ENCODE measurements at places on chromosomes 2 and 18.

- DNase-seq = no peak
Observed at GRCh38 chr18:59851784-59852399, 47.9 kb upstream of the PMAIP1 start.

DNA sequence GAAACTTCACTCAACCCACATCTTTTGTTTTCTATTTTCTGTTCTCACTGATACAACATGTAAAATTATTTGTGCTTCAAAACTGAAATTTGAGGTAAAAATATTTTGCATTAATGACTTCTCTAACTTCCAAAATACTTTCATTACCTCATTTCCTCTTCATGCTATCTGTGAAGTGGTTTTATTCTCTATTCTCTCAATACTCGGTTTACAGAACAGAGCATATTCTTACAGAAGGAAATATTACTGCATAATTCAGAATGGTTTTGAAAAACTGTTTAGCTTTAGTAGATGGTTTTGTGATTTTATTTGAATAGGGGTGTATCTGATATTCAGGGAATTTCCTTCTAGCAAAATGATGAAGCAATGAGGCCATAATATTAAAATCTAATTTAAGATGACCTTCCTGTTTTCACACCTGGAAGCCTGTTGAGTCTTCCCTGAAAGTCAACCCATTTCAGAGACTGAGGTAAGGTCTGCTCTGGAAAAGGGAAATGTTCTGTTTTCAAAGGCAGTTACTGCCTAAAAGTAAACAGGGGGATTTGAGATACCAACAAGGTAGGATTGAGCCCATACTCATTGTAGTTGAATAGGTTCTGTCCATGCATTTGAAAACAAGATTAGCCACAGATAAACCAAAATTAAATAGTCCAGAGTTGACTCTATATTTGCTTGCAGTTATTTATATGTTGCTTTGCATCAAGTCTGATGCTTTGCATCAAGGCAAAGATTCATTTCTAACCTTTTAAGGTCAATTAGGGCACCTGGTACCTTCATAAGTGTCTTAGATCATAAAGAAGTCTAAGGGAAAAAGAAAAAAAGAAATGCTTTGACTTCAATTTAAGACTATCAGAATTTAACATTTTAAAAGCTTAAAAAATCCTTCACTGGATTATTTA is 50.8 kb upstream of the PEX13 start:
- DNase-seq = no peak

GRCh38 chr2:181185948-181186347 is 205.5 kb downstream of the UBE2E3 start:
- no peak for DNase-seq

DNA sequence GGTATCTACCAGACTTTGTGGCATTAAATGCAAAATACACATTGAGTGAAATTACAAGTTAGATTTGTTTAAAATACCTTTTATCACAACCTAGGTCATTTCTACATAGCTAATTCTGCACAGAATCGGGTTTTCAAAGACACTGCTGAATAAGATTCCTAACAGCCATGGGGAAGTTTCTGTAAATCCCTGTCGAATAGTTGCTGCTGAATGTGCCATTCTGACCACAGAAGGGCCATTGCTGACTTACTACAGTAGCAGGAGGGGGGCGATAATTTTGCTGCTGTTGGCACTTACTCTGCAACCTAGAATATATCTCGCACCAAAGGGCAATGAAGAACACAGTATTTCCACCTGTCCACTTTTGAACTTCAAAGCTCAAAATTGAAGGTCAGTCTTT is 232.8 kb downstream of the TCF4 start:
- DNase-seq = no peak

GRCh38 chr2:61775956-61776570 is 77.8 kb downstream of the FAM161A start:
- no peak for DNase-seq

DNA sequence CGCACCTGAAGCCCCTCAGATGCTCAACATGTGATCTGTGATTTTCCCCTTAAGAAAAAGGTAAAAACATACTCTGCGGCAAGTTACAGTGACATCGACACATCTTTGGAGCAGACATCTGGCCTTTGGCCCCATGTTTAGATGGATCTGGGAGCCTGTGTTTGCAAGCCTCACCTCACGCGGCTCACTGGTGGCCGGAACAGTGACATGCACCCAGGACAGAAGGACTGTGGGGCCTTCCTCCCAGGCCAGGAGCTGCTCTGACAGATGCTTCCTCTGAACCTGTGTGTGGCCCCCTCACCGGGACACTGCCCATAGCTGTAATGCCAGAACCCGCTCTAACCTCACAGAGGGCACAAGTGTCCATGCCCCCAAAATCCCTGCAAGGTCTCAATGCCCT is 13.1 kb downstream of the PASK start:
- DNase-seq = no peak

- no peak for DNase-seq
Observed at GRCh38 chr2:185472574-185472973, 266.0 kb upstream of the FSIP2 start.

GRCh38 chr2:118530976-118531375 is 316.5 kb downstream of the EN1 start:
- no peak for DNase-seq

DNA sequence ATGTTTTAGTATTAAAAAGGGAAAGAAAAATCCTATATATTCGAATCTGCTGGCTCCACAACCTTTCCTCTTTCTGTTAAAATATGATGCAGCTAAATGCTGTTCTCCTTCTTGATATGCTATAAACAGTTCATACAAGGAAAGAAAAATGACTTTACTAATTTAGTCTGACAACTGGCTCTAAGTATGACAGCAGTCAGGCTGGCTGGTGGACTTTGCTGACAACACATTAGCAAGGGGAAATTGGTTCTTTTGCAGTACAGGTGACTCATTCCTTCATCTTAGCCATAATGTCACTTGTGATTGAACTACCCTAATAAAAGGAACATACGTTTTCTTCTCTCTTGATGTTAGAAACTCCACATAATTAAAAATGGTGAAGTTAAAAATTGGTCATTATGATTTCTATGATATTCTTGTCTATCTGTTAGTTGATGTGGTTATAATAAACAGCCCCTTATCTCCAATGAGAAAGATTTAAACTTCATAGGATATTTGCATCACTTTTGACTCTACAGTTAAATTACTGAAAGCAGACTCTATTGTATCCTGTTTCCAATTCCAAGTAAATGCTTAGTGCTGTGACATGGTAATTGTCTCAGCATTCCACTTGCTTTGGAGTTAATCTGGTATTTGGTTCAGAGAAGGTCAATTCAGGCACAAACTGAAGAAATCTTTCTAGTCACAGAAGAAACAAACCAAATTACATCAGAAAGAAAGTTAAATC is 315.3 kb upstream of the GULP1 start:
- no peak for DNase-seq

DNA sequence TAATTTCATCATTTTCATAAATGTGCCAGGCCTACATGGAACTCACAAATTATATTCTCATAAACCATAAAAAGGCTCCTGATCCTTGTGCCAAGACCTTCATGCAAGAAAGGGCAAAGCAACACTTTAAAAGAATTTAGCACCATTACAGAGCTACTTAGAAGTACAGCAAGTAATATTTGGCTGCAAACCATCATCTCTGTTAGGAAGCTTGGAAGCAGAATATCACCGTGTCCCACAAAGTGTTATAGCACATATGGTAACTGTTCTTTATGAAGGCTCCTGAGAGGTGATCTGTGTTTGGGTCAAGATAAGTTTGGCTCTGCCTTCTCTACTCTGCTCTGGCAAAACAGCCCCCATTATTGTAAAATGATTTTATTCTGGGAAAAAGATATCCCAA is 59.7 kb upstream of the KCNJ3 start:
- no peak for DNase-seq
